ENCODE measurements at places on chromosomes 7 and 10.
A peak's percentile ranks its signal among the peaks of the same experiment; 100 is the strongest.

GRCh38 chr7:150842018-150842417 is 10.3 kb upstream of the AOC1 start:
- DNase-seq, result no peak

- DNase-seq, result no peak
Measured at GRCh38 chr10:114388275-114388674, 16.0 kb downstream of the AFAP1L2 start.

- no peak for DNase-seq
Measured at GRCh38 chr7:137882261-137882668, 35.5 kb upstream of the DGKI start.

- DNase-seq, result no peak
Measured at GRCh38 chr7:141558544-141559183, 7.5 kb downstream of the AGK start.

DNA sequence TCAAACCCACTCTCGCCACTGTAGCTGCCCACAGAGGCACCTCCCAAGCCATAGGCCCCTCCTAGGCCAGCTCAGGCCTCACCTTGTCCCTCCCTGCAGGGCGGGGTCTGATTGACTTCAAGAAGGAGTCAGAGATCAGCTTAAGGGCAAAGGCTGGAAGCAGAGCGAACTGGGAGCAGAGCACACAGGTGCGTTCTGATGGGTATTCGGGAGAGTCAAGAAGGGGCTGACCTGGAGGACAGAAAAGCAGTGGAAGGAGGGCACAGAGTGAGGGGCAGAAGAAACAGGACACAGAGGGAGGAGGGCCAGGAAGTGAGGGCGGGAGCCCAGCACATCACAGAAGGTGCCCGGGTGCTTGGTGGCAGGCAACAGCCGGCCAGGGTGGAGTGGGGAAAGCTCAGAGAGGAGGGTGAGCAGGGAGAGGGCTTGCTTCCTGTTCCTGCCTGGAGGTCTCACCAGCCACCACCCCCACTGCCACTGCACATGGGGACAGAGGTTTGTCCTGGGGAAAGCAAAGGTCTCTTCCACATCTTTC is at the start of gene AOC1:
Gene AOC1, plus strand, starts transcription at position 147 of the 535 bp plus-strand sequence. CDS start 3,954 bp downstream, outside the sequence.
- no peak for DNase-seq

GRCh38 chr7:129368389-129368986 is 65.7 kb upstream of the STRIP2 start:
- DNase-seq, result no peak

- DNase-seq, result no peak
Measured at GRCh38 chr7:15288741-15289140, 273.1 kb downstream of the AGMO start.

DNA sequence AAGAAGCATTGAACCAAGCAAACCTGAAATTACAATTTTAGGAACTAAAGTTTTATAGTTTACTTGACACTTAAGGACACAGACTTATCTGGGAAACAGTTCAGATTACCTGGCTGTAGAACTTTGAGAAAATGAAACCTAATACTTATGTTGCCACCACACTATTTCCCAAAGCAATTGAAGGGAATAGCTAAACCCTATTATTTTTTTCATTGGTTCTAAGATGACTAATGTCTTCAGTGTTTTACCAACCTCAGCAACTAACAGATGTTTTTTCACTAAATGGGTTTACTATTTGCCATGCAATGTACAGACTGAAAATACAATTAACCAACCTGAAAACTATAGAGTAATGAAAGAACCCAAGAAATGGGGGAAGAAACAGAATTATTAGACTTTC is 689.6 kb downstream of the SORCS1 start:
- DNase-seq, result no peak

DNA sequence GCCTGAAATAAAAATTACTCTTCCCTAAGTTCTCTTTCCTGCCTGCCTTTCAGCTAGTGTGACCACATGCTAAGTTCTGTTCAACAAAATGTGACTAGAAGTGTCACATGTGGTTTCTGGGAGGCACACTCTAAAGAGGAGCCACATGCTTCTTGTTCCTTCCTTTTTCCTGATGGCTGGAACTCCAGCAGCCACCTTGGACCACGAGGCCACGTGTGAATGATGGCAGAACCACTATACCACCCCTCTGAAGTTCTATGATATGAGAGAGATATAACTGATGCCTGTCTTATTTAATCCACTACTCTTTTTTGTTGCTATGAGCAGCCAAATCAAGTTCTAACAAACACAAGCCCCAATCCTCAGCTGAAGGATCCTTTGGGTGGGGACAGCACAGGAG is 8.1 kb downstream of the PODXL start:
- no peak for DNase-seq

GRCh38 chr7:106354822-106355221 is 70.0 kb upstream of the NAMPT start:
- no peak for DNase-seq

DNA sequence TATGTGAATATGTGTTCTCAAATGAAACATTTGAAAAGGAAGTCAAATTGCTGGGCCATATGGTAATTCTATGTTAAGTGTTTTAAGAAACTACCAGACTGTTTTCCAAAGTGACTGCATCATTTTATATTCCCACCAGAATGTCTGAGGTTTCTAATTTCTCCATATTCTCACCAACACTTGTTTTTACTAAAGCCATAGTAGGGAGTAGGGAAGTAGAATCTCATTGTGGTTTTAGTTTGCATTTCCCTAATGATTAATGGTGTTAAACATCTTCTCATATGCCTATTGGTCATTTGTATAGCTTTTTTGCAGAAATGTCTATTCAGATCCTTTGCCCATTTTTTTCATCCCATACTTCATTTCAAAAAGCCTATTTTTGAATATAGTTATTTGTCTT is 9.1 kb upstream of the SEMA4G start:
- no peak for DNase-seq

DNA sequence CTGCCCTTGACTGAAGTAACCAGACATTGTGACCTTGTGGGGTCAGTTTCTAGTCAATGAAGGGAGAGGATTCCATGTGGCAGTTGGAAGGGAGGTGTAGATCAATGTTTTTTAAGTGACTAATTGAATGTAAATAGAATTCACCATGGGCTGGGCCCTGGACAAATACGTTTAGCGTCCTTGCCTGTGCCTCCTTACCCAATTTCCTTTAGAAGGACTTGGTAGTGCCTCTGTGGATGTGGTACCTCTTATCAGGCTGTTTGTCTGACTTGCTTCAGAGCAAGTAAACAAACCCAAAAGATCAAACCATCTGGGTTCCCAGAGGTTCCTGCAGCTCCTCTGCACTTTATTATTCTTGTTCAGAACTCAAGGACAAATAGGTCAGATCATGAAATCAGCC is 4.3 kb upstream of the KAT6B start:
- DNase-seq, result no peak

- no peak for DNase-seq
Measured at GRCh38 chr7:106421181-106421762, 136.5 kb upstream of the NAMPT start.

DNA sequence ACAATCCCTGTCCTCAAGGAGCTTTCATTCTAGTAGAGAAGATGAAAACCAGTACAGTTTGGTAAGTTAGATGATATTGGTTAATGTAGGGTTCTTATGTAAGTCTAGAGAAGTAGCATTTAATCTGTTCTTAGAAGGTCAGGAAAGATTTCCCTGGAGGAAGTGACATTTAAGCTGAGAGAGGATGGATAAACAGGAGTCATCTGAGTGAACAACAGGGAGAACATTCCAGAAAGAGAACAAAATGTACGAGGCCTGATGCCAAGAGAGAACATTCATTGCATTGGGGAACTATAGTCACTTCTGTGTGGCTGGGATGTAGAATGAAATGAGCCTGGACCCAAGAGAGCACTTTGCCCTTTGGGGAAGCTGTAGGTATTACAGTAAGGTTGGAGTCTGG is 88.0 kb downstream of the CFTR start:
- no peak for DNase-seq

DNA sequence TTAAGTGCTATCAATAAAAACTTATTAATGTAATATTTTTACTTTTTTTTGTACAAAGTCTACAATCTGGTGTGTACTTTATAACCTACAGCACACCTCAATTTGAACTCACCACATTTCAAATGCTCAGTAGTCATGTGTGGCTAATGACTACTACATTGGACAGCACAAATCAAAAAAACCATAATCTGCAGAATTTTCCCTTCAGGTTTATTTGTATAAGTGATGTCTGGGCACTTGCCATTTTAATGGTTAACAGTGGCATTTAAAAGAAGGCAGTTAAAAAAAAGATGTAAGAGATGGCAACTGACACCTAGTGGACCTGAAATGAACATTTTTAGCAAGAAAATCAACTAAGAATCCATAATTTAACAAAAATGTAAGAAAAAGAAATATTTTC is 124.6 kb upstream of the NRBF2 start:
- no peak for DNase-seq

DNA sequence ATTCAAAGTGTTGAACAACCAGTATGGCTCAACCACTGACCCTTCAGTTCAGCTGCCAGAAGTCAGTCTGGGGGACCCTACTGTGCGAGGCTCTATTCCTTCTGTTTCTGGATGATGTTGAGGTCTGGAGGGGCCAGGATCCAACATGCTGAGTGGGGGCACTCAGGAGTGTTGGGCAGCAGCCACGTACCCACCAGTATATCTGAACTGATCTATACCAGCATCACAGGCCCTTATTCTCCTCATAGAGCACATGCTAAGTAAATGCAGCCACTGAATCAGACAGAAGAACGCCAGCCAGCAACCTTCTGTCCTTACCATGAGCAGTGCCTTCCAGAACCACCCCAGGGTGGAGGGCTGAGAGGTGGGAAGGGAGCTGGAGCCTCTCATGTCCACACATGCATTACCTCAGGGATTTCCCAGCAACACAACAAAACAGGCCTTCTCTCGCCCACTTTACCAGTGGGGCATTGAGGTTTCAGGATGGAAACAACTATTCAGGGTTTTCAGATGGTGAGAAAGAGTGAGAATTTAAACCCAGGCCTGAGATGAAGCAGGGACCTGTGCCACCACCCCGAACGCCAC is 6.8 kb upstream of the MSMB start:
- no peak for DNase-seq

DNA sequence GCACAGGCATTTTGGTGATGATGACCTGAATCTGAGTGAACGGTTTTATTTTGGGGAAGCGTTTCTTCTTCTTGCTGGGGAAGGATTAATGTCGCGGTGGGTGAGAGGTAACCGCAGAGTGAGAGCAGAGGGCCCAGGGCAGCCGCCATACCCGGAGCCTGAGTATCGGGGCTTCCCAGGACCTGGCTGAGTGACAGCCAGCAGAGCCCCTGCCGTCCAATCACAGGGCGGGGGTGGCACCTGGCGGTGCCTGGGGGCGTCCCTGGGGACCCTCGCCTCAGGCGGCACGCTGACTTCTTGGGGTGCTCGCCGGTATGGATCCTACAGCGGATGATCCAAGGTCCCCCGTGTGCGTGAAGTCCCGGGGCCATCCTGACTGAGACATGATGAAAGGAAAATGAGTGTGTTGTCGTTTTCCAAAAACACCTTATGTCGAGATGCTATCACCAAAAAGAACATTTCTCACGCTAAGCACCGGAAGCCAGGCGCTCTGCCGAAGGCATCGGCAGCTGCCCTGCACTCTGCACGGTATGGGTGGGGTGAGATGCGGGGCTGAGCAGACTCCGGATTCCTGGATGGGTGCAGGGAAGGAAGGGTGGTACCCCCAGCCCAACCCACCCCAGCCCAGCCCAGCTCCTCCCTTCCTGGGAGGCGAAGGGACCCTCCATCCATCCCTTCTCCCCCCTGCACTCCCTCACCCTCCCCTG is 227.9 kb upstream of the SHH start:
- DNase-seq, result no peak

- peak; percentile 30 for DNase-seq
Measured at GRCh38 chr7:92135052-92135889, 994 bp upstream of the CYP51A1 start.

DNA sequence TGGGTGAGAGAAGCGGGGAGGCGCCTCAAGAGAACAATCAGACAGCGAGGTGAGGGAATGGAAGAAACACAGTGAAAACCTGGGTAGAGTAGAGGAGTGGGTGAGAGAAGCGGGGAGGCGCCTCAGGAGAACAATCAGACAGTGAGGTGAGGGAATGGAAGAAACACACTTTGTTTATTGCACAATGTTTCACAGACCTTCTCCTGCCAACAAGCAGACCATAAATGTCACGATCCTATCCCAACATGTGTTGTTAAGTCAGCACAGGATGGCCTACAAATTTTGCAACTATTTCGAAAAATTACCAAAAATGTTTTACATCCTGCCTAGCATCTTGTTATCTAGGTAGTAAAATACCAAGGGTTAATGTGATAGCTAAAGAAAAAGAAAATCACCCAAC is 115.3 kb downstream of the JAZF1 start:
- DNase-seq, result no peak

GRCh38 chr10:68517188-68517587 is 10.1 kb downstream of the SLC25A16 start:
- no peak for DNase-seq

DNA sequence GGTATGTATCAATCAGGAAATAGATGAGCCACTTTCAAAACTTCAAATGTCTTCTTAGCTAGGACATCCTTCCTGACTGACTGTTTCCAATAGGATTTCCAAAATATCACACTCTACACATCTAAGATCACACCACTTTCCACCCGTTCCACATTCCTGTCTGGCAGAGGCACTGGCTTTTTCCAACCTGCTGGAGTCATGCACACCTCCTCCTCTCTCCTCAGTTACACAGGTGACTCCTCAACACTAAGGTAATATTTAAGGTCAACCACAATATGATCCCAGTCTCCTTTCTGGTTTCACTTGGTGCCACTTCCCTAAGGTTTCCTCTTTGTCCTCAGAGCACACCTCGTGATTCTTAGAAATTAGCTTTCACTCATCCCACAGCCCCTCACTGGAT is 196.5 kb downstream of the PARD3 start:
- no peak for DNase-seq

GRCh38 chr7:55878691-55879090 is 8.6 kb upstream of the ZNF713 start:
- DNase-seq, result no peak
